ENCODE measurements at places on chromosomes 13 and 19. TPM values are rescaled to one million over a fixed set of nuclear protein-coding genes. Genes with fewer than 3 reads are reported as not detected.

The PSG7 gene
- not detected for total RNA-seq

The KIR2DL4 gene
- not detected for total RNA-seq

The KIR3DL2 gene
- not detected for total RNA-seq

The ERFL gene
- 0.77 TPM for total RNA-seq

The NR1H2 gene
- total RNA-seq: 73.0 TPM

The ZNF738 gene
- total RNA-seq: 3.4 TPM

The OR10H1 gene
- not detected for total RNA-seq

The CD22 gene
- not detected for total RNA-seq

Measured in pericardium fibroblast (primary cell).